ENCODE measurements at places on chromosomes 1 and 21.

- DNase-seq, result no peak
Observed at GRCh38 chr21:41170859-41171609, 3.1 kb downstream of the BACE2 start.

DNA sequence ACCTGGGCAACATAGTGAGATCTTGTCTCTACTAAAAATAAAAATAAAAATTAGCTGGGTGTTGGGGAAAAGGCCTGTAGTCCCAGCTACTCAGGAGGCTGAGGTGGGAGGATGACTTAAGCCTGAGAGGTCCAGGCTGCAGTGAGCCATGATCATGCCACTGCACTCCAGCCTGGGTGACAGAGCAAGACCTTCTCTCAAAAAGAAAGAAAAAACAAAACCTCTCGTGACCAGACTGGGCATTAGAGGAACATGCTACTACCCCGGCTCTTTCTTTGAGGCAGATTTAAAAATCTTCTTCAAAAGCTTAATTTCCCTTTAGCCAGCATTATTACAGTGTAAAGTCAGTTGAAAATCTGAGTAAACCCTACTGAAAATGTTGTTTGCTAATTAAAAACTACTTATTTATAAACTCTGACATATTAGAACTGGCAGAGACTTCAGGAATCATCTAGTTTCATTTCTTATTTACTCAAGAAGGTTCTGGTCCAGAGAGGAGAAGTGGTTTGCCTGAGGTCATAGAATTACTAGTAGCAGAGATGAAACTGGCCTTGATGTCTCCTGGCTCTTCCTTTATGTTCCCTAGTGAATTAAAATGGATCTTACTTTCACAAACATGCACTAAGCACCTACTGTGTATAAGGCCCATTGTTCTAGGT, 11.6 kb upstream of the ELAVL4 start:
- no peak for DNase-seq

DNA sequence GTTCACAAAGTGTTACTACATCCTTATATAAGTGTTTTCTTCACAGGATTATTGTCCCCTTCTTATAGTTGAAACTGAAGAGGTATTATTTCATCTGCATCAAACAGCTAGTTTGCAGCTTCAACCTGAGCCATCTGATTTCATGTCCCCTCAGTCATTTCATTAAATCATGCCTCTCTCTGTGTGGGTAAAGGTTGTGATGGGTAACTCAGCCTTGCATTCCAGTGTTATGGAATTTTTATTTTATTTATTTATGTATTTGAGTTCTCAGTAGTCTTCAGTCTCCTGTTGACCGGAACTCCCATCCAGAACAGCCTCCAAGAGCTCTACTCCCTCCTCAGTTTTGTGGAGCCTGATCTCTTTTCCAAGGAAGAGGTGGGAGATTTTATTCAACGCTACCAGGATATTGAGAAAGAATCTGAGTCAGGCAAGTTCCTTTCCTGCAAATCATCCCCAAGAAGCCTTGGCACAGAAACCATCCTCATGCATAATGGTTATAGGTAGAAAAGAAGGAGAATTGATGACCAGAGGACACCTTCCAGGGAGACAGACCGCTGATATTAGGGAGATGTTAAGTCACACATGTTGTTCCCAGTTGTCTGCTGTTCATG, 21.8 kb downstream of the CHD1L start:
- DNase-seq, result peak; percentile 12

DNA sequence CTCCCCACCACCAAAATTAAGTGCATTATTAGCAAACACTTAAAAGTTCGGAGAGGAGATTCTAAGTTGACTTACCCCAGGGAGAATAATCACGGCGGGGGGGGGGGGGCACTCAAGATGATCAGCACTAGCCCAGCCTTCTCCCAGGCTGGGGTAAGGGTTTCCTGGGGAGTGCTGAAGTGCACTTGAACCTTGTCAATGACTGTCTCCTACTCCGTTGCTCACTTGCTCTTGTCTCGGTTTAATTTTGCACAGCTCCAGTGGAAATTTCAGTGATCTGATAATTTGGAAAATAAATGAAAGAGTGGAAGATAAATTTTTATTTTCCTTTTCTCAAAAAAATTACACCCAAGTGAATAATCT, 59.2 kb downstream of the PBX1 start:
- no peak for DNase-seq

DNA sequence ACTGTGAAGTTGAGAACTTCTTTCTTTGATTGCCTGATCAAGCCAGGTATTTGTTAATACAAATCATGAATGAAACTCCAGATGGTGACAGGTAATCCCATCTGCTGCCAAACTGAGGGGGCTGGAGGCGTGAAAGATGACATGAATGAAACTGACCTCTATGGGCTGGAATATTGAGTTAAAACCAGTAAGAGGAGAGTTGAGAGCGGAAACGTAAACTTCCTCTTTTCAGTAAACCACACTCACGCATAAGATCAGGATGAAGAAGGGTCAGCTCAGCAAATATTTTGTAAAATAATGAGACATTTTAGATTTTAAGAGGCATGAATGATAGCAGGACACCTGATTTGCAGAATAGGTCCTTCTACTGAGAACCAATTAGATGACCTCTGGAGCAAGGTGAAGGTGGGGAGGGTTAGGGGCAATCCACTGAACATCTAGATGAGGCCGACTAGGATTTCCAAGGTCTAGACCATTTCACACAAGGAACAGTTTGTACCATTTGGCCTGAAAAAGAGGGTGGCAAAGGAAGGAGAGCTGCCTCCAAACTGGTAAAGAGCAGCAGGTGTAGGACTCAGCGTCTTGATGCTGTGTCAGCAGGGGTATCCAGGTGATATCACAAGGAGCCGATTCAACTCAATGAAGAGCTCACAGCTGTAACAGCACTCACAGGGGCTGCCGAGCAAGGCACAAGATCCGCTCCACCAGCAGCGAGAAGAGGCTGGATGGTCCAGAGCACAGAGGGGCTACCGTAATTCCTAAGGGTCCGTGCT, 132.6 kb downstream of the NTPCR start:
- DNase-seq, result no peak

GRCh38 chr1:204051258-204051657, 21.7 kb upstream of the SOX13 start:
- no peak for DNase-seq

DNA sequence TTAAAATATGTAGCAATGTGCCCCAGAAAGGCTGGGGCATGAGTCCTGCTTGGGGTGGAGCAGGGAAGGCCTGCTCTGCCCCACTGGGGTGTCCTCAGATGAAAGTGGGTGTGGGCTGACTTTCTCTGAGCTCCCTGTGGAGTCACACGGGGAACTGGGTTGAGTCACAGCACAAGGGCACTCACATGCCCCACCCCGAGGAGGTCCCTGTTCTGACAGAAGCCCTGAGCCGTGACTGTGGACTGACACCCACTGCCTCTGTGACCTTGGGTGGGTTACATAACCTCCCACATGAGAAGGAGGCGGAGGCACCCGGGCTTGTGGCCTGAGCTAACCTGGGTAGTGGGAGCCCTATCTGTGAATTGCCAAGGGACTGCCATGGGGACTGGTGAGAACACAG, 52.5 kb upstream of the TINAGL1 start:
- peak; percentile 63 for DNase-seq

DNA sequence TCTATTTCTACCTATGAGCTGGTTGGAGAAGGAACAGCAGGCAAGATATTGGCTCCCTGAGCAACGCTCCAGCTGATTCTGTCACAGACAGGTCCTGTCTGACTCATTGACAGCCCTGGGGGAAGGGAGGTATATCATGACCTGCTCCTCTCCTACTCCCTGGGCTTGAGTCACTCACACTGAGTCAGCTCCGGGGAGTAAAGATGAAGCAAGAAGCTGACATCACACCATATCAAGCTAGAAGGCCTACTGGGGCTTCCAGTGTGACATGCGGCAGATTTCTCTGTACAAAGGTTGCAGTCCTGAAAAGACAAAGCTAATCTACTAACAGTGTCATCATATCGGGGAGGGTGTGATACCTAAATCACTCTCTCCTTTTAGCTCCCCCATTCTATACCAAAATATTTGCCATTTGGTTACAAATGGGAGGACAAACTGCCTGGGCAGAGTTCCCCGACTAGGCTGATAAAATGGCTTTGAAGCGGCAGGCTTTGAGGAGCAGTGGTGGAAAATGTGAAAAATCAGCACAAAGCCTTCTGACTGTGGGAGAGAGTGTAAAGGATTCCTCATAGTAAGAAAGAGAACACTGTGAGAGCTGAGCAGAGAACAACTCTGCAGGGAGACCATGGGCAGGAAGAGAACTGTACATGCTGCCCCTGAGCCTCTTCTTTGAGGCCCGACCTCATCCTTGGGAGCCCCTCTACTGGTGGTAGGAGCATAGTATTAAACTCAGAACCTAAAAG, 15.5 kb downstream of the PI4KB start:
- DNase-seq, result peak; percentile 97

- no peak for DNase-seq
Observed at GRCh38 chr1:86085741-86086409, 70.7 kb downstream of the COL24A1 start.

GRCh38 chr1:206087091-206087490, 30.1 kb downstream of the AVPR1B start:
- no peak for DNase-seq

- peak; percentile 24 for DNase-seq
Observed at GRCh38 chr1:38608202-38608864, 251.2 kb downstream of the RRAGC start.

DNA sequence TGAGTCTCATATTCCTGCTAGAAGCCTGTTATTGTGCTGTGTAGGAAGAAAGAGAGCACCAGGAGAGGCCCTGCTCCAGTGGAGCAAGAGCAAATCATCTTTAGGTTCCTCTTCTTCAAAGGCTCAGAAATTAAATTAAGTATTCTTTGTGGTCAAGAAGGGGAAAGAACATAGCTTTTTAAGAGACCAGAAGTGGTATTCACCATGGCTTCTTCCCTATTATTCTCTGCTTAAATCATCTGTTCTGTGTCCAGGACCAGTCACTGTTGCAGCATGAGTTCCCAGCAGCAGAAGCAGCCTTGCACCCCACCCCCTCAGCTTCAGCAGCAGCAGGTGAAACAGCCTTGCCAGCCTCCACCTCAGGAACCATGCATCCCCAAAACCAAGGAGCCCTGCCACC, 1.1 kb downstream of the SPRR1B start:
- DNase-seq, result no peak

DNA sequence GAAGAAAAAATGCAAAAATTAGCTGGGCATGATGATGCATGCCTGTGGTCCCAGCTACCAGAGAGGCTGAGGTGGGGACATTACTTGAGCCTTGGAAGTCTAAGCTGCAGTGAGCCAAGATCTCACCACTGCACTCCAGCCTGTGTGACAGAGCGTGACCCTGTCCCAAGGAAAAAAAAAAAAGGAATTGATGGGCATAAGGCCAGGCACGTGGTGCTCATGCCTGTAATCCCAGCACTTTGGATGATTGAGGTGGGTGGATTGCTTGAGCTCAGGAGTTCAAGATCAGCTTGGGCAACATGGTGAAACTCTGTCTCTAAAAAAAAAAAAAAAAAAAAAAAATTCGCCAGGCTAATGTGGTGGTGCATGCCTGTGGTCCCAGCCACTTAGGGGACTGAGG, 55.8 kb upstream of the ATP2B4 start:
- no peak for DNase-seq

DNA sequence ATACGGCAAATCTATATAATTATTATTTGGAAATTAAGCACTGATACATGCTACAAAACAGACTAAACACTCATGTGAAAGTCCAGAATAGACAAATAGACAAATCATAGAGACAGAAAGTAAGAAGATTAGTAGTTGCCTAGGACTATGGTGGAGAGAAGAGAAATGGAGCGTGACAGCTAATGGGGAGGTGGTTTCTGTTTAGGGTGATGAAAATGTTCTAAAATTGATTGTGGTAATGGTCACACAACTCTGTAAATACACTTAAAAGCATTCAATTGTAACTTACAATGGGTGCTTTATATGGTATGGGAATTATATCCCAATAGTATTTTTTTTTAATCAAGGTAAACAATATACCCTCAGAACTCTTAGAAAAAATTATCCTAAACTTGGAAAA, 20.4 kb upstream of the ITLN2 start:
- DNase-seq, result no peak

GRCh38 chr1:63411066-63411465, 43.6 kb downstream of the ALG6 start:
- no peak for DNase-seq

GRCh38 chr1:97905141-97905940, 15.5 kb downstream of the DPYD start:
- DNase-seq, result no peak

DNA sequence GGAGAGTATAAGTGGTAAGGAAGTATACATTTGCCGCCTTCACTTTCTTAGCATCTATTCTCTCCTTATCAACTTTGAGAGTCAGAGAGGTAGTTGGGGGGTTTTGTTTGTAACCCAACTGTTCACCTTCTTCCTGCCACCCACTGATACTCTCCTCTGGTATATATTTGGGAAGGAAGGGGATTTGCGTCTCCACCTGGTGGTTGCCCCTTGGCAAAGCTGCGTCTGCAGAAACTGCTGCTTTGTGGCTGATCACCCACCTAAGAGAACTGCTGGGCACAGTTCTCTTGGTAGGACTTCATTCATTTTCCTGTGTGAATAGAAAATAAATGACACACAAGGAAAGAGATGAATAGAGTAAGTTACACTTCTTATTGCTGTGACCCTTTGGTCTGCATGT, 87.0 kb downstream of the SYT14 start:
- no peak for DNase-seq

DNA sequence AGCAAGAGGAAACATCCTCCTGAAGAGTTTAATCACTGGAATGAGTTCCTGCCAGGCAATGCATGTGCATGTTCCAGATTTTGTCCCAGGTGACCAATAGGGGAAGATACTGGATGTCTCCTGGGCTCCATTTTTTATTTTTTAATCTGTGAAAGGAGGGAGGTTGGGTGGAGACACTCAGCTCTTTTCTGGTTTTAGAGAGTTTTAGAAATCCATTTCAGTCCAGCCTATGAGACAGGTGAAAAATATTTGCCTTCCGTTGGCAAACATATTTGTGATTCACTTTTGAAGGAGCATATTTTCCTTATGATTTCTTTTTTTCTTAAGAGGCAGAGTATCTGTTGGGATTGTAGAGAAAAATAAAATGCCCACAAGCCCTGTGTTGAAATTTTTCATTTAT, 70.7 kb downstream of the ABCA4 start:
- peak; percentile 62 for DNase-seq

GRCh38 chr21:45632160-45632559, 11.4 kb upstream of the PCBP3 start:
- DNase-seq, result no peak

- DNase-seq, result no peak
Observed at GRCh38 chr1:8176279-8176678, 141.6 kb upstream of the SLC45A1 start.

GRCh38 chr1:178625695-178626094, 99.3 kb upstream of the RALGPS2 start:
- no peak for DNase-seq

GRCh38 chr1:39646232-39647081, 7.0 kb upstream of the HEYL start:
- DNase-seq, result peak; percentile 76

GRCh38 chr1:211037095-211037494, 96.9 kb downstream of the KCNH1 start:
- peak; percentile 85 for DNase-seq

DNA sequence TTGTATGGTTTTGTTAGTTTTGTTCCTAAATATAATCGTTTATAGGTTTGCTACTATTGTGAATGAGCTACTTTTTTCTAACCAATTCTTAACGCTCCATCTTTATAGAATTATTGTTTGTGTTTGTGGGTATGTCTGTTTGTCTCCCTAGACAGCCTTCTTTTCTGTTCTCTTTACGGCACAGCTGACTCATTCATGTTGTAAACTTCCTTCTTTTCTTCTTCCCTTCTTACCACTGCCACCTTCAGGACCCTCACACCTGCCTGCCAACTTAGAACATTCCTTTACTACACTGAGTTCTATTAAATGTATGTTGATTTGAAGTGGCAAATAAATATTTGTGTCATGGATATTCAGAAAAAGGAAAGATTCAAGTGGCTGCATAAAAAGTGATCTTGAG, 29.1 kb downstream of the AK5 start:
- no peak for DNase-seq
